Ovary (tissue), 10 donors: ENCODE measurements at places on chromosomes 2 and 18. TPM values are rescaled to one million over a fixed set of nuclear protein-coding genes. Genes with fewer than 3 reads are reported as not detected.

GRCh38 chr2:207399301-207399700, 130.5 kb upstream of the CREB1 start:
- DNase-seq: no peak

The IL1RL2 gene
- total RNA-seq: not detected

GRCh38 chr2:206543073-206543472, 99.2 kb upstream of the FAM237A start:
- DNase-seq: no peak

The SLC23A3 gene
- 2.2 TPM for total RNA-seq

DNA sequence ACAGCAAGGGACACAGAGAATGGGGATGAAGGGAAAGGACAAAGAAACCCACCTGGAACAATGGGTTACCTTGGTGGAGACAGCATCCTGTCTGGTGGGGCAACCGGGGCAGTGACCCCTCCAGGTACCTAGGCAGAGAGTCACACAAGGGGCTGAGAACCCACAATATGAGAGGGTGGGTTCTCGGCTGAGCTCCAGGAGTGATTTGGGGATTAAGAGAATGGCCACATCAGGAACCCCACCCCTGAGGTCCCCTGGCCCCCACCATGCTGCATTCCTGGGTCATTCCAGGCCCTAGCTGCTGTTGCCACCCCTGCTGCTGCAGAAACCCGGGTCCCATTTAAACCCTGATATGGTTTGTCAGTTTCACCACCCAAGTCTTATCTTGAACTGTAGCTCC, 172.3 kb downstream of the RTP5 start:
- no peak for DNase-seq

The NDC80 gene
- total RNA-seq: 0.36 TPM

DNA sequence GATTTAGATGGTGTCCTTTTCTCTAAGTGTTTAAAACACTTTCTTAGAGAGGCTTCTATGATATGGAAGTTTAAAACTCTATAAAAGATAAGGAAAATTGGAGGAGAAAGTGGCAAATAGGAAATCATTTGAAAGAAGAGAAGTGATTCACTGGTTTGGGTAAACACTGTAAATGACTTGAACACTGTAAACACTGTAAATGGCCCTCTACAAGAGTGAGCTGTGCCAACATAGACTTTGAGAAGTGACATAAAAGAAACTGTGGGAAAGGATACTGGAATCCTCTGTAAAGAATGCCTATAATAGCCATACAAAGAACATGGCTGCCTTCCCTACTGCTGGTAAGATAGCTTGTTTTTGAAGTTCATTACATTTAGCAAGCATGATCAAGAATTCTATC, 210.9 kb upstream of the SIX3 start:
- DNase-seq: no peak

The AGPS gene
- 21.3 TPM for total RNA-seq

The ARMC9 gene
- 25.2 TPM for total RNA-seq

The PROKR1 gene
- not detected for total RNA-seq

The COL6A3 gene
- total RNA-seq: 479 TPM

DNA sequence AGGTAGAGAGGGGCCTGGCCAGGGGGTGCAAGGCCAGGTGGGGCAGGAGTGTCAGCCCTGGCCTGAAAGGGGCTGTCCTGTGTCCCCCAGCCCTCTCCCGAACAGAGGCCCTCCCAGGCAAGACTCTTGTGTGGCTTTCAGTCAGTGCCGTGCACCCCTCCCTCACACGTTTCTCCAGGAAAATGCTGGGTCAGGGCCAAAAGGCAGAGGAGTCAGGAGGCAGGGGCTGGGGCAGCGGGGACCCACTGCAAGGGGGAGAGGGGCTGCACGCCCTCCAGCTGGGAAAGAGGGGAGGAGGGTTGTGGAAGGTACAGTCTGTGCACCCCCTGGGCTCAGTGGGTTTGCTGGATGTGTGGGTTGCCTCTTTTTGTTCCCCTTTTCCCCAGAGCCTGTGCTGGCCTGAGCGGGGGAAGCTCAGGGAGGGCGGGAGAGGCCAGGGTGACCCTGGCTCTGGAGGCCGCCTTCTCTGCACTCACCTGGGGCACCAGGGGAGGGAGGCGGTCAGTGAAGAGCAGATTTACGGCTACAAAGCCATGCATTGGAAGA, 4.1 kb downstream of the KCNF1 start:
- no peak for DNase-seq

GRCh38 chr2:106521016-106521415, 33.9 kb downstream of the CD8B2 start:
- no peak for DNase-seq

- DNase-seq: no peak
These were observed 980 bp upstream of the PDE6D start for GRCh38 chr2:231781798-231782726.

DNA sequence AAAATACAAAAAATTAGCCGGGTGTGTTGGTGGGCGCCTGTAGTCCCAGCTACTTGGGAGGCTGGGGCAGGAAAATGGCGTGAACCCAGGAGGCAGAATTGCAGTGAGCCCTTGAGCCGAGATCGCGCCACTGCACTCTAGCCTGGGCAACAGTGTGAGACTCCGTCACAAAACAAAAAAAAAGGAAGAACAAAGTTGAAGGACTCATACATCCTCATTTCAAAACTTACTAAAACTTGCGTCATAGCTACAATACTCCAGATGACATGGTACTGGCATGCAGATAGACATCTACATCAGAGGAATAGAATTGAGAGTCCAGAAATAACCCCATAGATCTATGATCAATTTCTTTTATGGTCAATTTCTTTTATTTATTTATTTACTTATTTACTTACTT, 13.6 kb upstream of the CYP27C1 start:
- DNase-seq: no peak

GRCh38 chr2:128642316-128642715, 323.6 kb upstream of the HS6ST1 start:
- DNase-seq: no peak

DNA sequence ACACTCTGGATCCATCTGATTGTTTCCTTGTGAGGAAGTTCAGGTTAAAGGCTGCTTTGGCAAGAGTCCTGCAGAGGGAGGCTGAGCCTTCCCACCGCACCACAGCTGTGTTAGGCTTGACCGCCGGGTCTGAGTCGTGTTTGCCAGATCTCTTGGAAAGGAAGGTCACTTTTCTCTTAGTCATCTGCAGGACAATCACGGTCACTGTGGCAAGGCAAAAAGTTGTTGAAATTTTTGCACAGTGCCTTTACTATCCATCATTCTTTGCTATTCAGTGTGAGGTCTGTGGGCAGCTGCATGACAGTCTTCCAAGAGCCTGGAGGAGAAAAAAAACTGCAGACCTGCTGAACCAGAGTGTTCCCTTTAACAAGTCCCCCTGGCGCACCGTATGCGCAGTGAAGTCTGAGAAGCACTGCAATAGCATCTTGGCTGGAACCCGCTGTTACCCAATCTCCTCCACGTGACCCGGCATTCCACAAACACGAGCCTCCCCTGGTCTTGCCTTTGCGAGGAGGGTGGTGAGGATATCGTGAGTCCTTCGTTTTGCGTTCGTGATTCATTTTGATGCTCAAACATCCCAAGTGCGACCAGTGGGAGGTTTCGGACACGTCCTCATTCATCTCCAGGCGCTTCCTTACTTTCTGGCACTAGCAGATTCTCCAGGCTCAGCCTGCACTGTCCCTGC, 23.0 kb downstream of the BIN1 start:
- peak; percentile 94 for DNase-seq

DNA sequence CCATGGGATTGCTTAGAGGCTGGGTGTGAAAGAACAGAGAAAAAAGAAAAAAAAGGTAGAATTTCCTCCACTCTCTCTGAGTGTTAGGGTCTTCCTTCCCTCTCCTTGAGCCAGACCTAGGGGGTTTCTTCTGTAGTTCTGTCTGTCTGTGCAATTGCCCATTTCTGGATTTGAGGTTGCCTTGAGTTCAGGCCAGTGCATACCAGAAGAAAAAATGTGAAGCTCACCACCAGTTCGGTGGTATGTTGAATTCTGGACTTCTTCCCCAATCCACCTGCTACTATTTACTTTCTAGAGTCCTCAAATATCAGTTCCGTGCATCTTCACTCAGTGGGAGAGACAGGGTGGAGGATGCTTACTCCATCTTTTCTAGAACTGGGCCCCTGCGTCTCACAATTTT, 15.3 kb upstream of the SELENOI start:
- no peak for DNase-seq

The ZNF532 gene
- total RNA-seq: 101 TPM

GRCh38 chr18:49745045-49746014, 68.0 kb downstream of the ACAA2 start:
- DNase-seq: no peak

GRCh38 chr2:73289304-73289703, 4.0 kb downstream of the EGR4 start:
- no peak for DNase-seq

- no peak for DNase-seq
These were observed 495.6 kb upstream of the ZEB2 start for GRCh38 chr2:145015561-145015960.

DNA sequence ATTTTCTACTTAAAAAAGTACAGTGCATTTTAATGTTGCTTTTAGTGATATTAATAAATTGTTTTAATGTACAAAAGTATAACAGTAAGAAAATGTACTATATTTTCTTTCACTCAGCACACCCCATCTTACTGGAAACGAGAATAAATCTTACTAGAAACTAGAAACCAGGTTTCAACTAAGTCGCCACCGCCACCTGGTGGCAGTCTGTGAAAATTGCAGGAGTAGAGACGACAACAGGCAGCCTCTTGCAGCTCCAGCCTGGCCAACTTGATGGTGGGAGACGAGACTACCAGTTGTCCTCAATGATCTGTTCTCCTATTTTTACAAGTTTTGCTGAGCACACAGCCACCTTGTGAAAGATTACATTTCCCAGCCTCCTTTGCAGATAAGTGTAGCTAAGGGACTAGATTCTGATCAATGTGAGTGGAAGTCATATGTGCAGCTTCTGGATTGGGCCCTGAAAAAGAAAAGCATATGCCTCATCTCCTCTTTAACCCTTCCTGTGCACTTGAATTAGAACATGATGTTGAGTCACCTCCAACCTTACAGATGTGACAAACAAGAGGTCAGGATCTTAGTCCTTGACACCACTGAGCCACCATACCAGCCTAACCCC, 8.7 kb downstream of the OTOF start:
- no peak for DNase-seq

The ANKRD30BL gene
- total RNA-seq: 1.6 TPM

DNA sequence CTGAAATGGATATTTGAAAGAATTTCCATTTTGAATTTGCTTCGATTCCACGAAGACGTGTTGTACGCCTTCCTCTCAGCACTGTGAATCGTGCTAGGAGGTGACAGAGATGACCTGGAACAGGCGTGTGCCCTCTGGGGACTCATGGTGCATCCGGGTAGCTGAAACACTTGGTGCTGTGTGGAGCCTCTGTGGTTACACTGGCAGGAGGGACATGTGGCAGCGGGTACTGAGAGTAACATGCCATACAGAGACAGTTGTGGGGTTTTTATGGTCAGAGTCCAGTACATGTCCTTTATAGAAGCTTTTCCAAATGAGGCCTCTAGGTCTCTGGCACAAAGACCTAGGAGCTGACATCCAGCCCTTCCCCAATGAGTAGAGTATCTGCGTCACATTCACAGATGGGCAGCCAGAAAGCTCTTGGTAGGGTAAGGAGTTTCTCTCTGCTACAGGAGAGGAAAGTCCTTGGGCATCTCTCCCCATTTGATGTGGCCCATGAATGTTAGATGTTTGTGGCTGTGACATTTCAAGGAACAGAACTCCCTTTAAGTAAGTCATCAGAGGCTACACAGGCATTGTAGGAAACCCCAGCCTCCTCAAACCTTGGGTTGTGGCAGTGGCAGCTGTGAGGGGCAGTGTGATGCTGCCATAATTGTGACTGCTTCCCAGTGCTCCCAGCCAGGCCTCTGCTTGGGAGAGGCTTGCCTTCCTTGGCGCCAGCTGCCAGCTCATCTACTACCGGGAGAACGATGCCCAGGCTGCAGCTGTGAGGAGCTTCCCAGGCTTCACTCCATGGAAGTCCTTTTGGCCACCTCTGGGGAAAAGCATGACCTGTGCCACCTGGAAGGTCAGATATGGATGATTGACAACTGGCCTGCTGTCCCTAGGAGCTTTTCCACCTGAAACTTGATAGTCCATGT, 80.6 kb downstream of the ACOXL start:
- DNase-seq: no peak

DNA sequence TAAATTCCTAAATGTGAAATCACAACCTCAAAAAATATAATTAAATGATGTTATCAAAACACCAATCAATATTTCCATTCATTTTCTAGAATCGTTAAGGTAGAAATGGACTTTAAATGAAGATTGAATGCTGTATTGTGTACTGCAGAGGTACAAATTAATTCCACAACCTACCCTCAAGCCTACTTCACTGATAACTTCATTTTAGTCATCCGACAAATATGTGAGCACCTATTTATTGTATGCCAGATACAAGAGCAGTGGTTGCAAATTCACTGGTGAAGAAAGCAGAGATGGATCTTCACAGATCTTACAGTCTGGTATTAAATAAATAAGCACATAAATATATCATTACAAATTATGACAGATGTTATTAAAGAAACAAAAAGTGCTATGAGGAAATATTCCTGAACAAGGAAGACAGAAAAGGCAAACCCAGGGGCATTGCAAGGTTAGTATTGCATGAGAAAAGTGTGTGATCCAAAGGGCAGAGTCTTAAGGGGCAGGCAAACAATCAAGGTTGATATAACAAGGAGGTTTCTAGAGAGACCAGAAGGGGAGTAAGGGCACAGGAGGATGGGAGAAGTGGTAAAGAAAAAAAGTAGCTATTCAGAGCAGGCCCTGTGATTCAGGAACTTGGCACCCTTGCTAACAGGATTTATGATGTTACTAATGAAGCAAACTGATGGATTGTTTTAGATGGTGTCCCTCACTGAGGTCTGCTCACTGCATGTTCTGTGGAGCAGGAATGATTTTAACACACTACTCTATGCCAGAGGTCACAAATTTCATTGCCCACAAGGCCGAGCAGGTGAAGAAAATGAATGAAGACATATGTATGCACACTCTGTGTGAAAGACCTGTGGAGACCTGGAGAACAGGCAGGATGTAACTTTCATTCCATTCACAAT, 128.0 kb upstream of the CCDC150 start:
- DNase-seq: no peak

GRCh38 chr2:232239951-232240681, 138.4 kb upstream of the ALPP start:
- no peak for DNase-seq

- DNase-seq: no peak
These were observed 133.5 kb downstream of the LAMA3 start for GRCh38 chr18:23822590-23823385.

GRCh38 chr2:206611191-206611590, 31.1 kb upstream of the FAM237A start:
- no peak for DNase-seq

DNA sequence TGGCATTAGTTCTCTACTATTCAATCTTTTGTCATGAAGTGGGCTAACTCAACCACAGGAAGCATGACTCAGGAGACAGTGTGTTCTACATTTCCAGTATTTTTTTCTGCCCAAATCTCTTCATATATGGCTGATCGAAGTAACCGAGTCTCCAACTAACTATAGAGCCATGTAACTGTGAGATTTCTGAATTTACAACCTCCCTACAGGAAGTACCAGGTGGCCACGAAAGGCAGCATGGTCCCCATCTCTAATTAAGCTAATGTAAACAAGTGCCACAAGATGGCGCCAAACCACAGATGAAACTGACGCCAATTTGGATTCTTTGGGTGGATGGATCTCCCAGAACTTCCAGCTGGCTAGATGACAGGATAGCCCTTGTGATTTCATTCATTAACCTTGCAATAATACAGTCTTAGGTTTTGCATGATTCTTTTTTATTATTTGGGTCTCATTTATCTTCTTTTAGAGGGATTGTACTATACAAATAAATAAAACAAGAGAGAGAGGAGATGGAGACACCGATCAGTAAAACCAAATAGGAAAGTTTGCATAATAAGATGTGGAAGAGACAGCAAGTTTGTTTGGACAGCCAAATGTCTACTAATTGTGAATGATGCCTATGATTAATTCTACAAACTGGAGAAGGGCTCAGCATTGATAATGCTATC, 18.3 kb upstream of the ARHGAP15 start:
- DNase-seq: peak; percentile 56
